ENCODE measurements at places on chromosomes 1 and 21.

GRCh38 chr21:15164678-15165303 is 100.0 kb upstream of the NRIP1 start:
- peak; percentile 14 for DNase-seq

DNA sequence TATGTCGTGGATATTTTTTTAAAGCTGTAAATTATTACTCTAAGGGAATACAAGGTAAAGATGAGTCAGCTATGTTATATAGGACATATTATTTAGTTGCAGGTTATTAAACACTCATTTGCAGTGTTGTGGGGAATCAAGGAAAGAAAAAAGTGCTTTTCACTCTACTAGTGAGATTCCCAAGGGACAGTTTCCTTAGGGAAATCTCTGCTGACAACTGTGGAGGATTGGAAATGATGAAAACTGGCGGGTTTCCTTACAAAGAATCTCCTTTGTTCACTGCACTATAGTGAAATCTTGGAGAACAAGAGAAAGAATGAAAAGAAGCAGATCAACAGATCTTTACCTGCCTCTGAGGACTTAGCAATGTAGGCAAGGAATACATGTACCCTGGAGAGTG is 24.5 kb upstream of the TRIM45 start:
- no peak for DNase-seq

DNA sequence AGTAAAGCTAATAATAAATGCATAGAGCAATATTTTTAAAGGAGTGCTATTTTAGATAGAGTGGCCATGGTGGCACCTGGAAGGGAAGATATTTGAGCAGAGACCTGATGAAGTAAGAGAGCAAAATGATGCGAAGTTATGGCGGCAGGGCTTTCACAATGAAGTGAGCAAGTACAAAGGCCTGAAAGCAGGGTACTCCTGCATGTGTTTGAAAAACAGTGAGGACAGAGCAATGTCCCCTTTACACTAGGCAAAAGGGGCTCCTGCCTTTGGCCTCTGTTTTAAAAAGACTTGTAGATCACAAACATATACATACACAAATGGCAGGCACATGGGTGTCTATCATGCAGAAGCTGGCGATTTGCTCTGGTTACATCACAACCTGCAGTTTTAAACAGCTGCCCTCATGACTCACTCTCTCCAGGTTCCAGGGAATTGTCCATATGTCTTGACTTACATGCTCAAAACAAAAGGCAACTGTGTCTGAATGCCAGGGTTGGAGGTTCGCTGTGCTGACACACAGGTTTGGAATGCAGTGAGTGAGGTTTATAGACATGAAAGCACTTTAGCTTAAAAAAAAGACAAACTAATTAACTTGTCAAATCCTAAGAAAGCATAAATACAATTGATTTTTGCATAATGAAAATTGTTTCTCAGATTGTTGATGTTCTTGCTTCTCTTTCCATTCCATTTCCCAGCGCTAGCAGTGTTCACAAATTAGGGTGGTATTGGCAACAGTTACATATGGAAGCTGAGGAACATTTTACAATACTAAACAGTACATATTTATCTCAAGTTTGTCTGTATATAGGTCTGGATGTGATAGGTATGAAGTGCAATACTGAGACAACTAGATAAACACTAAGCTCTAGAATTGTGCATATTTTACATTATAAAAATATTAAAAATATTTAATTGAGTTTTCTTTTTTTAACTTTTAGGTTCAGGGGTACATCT is 313.9 kb downstream of the BARHL2 start:
- peak; percentile 86 for DNase-seq

- no peak for DNase-seq
These were observed 25.7 kb downstream of the TRIM33 start for GRCh38 chr1:114485286-114485685.

DNA sequence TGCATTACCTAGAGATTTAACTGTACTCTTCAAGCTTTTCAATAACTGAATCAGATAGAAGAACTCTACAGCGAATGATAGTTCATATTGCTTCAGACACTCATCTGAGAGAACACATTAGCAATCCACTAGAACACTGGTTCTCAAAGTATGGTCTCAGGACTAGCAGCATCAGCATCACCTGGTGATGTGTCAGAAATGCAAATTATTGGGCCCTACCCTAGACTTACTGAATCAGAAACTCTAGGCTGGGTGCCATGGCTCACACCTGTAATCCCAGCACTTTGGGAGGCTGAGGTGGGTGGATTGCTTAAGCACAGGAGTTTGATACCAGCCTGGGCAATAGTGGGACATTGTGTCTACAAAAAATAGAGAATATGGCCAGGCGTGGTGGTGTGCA is 24.9 kb upstream of the GLIS1 start:
- DNase-seq = no peak

DNA sequence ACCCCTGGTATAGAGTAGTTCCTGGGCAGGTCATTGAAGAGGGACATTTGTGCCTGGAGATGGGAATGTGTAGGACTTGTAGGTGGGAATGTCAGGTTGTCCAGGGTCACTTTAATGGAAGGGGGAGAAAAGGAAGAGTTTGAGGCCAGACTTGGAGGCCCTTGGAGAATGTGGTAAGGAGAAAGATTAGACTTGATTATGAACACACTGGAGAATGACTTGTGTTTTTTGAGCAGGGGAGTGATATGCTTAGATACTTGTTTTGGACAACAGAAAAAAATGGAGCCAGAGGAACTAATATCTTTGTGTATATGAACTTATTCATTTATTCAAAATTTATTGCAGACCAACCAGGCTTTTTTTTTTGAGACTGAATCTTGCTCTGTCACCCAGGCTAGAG is 17.9 kb downstream of the ELAPOR1 start:
- DNase-seq = no peak

DNA sequence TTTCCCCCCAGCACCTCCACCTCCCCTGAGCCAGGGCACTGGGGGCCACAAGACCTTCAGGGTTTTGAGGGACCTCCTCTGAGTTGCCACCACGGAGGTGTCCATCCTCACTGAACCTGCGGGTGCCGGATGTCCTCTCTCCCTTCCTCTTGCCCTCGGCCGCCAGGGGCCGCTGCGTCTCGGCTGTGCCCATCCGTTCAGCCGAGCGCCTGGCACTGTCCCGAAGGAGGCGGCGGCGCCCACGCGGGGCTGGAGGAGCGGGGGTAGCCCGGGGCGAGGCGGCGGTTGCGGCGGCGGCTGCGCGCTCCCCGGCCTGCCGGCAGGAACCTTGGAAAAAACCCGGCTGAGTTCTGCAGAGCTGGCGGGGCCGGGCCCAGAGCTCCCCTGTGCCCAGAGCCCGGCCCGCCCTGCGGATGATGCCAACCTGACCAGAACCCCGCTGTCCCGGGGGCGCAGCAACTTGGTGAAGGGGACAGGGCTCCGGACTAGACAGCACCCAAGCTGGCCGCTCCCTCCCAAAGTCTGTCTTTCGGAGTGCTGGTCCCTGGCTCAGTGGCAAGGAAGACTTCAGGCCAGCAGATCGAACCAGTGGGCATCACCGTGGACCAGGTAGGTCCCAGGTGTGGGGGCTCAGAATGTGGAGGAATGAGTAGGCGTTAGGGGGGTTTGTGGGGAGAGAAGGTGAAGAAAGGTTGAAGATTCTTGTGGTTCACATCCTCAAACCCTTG is 3.7 kb upstream of the PPM1J start:
- peak; percentile 89 for DNase-seq

- no peak for DNase-seq
These were observed 1.6 kb downstream of the COG2 start for GRCh38 chr1:230643908-230644307.

DNA sequence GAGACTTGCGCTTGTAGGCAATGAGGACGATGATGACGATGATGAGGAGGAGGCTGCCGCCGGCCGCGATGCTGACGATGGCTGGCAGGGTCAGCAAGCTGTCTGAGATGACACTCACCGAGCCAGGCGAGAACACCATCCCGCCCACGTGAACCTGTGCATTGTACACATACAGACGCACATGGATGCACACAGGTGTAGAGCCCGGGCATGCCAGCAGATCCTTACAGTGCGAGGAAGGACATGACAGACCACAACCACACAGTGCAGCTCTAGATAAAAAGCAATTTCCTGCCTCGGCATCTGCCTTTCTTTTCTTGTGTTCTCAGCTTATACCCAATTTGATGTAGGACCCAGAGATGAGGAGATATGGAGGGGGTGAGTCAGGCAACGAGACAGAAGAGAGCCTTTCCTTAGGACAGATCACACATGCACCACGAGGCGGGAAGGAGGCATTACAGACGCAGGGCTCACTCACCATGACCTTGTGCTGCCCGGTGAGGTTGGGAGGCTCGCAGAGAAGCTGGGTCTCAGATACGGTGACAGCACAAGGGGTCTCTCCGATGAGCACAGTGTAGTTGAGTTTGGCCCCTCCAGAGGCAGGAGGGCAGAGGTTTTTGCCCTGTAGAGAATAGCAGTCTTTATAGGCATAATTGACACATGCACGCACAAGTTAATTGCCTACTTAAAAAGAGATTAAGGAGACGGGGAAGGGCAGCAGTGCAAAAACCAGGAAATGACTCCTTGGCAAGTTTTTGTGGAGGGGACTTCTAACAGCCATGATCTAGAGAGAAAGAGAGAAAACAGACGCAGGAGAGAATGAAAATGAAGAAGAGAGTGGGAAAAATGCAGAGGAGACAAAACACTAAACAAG is 133.9 kb upstream of the CD34 start:
- DNase-seq = no peak

GRCh38 chr21:35015435-35016024 is 33.6 kb downstream of the RUNX1 start:
- DNase-seq = no peak

GRCh38 chr1:244887281-244887680 is 22.9 kb upstream of the HNRNPU start:
- no peak for DNase-seq

- no peak for DNase-seq
These were observed 56.5 kb downstream of the CDC7 start for GRCh38 chr1:91557039-91557690.

DNA sequence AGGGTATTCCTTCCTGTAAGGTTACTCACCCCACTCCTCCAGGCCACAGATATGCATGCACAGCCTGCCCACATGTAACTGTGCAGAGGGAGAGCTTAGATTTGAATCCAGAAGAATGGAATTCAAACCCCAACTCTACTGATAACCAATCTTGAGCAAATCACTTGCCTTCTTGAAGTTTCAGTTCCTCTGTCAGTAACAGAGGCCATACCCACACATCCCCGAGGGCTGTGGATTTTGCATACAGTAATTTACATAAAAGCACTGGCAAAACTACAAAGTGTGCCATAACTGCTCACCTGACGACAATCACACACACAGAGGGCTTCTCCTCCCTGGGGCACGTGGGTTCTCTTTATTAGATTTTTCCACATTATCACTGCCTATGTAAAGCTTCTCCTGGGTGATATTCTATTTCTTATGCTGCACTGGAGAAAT is 18.6 kb downstream of the CD247 start:
- DNase-seq = no peak

DNA sequence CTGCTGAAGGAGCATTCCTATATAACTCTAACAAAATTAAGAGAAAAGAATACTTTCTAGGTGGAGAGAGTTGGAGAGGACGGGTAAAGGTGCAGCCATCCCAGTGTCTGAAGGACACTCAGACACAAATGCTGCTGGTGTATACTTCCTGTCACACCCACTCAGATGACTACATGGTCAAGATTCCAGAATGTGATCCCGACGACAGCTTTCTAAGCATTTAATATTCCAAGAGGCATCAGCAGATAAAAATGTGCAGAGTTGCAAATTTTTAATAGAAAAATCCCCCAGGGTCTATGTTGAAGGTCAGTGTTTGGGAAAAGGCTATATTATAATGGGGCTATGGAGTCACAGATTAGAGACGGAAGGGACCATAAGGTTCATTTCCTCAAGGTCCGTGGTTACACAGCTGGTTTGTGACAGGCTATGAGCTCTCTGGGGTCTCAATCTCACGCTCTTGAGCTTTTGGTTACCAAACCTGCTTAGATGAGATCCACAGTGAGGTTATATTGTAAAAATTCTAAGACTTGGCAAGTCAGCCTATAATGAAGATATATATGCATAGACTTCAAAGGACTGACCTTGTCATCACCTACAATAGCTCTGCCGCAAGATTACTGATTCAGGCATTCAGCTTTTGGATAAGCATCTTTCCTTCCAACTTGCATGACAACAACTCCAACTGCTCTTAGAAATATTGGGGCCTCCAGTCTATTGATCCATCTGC is 35.1 kb downstream of the ZNF281 start:
- peak; percentile 58 for DNase-seq

DNA sequence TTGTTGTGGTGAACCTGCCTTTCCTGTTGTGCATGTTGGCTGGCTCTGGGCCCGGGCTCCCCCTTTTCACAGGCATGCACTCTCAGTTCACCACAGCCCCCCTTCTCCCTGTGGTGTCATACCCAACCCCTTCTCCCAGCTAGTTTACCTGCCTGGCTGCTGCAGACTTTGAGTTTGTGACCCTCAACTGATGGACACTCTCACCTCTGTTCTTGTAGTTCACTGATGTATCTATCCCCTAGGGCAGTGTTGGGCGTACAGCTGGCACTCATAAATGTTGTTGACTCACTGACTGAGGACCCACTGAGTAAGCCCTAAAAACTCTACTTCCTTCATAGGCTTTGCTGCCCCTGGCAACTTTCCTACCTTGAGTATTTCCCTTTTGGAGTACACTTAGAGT is 54.9 kb downstream of the WDR64 start:
- DNase-seq = peak; percentile 28

- DNase-seq = no peak
These were observed 28.5 kb downstream of the MAP3K21 start for GRCh38 chr1:233355841-233356704.

GRCh38 chr1:236494586-236495466 is 29.0 kb upstream of the LGALS8 start:
- DNase-seq = no peak

All from urothelium cell line (cell line).